ENCODE measurements at places on chromosomes 12 and 14. TPM values are rescaled to one million over a fixed set of nuclear protein-coding genes. Genes with fewer than 3 reads are reported as not detected.

Gene GPRC5A
- total RNA-seq = 7.2 TPM

Gene NXPH4
- total RNA-seq = 0.83 TPM

Gene LRP1-AS
- not detected for total RNA-seq

Gene HPD
- 2.8 TPM for total RNA-seq

Gene CRIP1
- total RNA-seq = 35.7 TPM

Gene SLC4A8
- total RNA-seq = 2.6 TPM

Gene HOXC12
- total RNA-seq = not detected

Gene GZMB
- 2.8 TPM for total RNA-seq

Gene IFNG
- 0.66 TPM for total RNA-seq

Gene CACNA1C
- 19.3 TPM for total RNA-seq

Gene GDF11
- total RNA-seq = 11.5 TPM

Gene TPPP2
- 0.81 TPM for total RNA-seq
